ENCODE measurements at places on chromosomes 12 and 14.

- DNase-seq, result no peak
Observed at GRCh38 chr12:13028825-13029570, 15.2 kb upstream of the FAM234B start.

DNA sequence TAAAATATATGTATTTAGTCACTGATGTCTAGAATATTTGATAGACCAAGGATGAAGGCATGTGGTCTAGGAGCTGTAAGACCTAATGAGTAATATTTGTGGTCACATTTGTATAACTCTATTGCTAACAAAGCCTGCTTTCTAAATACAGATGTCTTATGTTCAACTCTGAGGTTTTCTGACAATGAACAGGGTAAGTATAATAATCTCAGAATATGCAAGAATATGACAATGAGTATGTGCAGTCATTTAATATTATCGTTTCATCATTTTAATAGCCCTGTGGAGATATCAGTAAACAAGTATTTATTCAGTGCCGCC lies 389.6 kb downstream of the LRIG3 start:
- DNase-seq, result no peak

DNA sequence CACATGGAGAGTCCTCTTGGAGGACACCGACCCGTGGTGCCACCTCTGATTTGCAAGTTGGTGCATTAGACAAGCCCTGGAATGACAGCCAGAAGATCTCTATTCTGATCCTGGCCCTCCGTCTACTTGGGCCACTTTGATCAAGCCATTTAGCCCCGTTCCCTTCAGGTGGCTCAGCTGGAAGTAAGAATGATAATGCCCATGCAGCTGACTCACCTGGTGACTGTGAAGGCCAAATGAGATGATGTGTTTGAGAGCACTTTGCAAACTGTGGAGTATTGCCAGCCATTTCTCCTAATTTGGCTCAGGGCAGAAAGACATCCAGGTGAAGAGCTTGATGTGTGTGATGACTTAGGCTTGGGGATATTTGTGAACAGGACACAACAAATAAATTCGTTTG lies 165.9 kb downstream of the ETV6 start:
- no peak for DNase-seq

GRCh38 chr12:27709932-27710591 lies 570 bp upstream of the MRPS35 start:
- DNase-seq, result no peak

DNA sequence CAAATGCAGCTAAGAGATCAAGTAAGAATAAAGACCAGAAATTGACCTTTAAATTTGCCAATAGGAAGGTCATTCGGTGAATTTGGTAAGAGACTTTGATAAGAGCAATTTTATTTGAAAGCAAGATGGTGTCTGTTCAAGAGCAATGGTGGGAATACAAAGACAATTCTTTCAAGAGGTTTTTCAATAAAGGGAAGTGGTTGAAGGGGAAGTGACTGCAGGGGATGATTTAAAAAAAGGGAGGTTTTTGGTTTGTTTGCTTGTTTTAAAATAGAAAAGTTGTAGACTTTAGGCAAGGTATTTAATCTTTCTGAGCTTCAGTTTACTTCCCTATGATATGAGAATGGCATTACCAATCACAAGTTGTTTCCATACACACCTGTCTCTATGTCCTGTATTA lies 4.3 kb upstream of the APPL2 start:
- no peak for DNase-seq

- no peak for DNase-seq
Observed at GRCh38 chr12:52692254-52692653, 11.1 kb downstream of the KRT77 start.

DNA sequence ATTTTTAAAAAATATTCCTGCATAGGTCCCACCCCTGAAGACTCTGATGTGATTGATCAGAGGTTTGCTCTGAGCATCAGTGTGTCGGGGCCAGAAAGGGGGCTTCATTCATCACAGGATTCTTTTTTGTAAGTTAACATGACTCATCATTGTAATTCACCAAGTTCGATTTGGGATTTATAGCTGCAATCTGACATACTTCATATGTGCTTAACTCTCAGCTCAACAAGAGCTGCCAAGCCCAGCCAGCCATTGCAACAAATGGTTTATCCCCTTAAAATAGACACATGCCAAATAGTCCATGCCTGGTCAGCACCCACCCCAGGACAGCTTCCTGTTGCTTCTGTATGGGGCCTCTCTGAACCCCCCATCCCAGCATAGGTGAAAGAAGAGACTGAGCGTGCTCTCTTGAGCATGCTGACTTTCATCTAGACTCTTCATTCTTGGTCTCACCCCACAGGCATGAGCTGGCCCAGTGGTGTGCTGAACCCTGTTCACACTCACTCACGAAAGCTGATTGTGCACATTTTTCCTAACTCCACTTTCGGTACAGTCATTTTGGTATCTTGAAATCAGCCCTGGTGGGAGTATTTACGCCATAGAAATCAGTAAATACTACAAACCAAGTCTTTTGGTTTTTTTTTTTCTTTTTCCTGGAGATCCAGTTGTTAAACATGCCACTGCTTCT lies 101.4 kb downstream of the STAB2 start:
- DNase-seq, result no peak

GRCh38 chr12:22412581-22412980 lies 78.1 kb upstream of the ST8SIA1 start:
- DNase-seq, result no peak

GRCh38 chr12:93621986-93622385 lies 49.5 kb downstream of the SOCS2 start:
- DNase-seq, result no peak

DNA sequence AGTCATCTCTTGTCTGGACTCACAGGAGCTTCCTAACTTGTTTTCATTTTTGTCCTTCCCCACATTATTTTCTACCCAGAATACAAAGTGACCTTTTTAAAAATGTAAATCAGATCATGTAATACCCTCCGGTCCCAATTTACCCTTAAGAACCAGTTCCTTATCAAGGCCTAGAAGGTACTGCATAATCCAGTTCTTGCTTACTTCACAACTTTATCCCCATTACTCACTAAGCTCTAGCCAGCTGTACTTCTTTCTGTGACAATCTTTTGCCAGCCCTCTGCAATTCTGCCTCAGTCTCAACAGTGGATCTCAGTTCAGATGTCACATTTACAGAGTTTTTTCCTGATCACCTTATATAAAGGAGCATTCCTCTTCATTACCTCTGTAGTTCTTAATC lies 11.6 kb downstream of the RAP1B start:
- no peak for DNase-seq

- DNase-seq, result no peak
Observed at GRCh38 chr12:120361506-120362208, 7.3 kb downstream of the MSI1 start.

- DNase-seq, result no peak
Observed at GRCh38 chr12:123061441-123062205, 81.1 kb downstream of the ARL6IP4 start.

DNA sequence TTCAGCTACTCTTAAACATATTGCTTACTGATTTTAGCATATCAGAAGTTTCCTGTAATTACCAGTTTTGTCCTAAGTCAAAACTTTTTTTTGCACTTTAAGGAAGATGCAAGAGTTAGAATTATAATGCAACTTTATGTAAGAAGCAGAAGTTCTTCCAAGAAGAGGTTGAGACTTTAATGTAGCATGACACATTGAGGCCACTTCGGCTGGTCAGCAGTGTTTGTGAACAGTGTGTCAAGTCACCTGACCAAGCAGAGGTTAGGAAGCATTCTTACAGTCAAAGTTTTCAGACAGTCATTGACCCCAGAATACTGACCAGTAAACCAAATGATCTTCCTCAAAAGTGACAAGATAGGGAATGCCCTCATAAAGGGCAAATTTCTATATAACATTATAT lies 15.2 kb downstream of the FGFR1OP2 start:
- no peak for DNase-seq

DNA sequence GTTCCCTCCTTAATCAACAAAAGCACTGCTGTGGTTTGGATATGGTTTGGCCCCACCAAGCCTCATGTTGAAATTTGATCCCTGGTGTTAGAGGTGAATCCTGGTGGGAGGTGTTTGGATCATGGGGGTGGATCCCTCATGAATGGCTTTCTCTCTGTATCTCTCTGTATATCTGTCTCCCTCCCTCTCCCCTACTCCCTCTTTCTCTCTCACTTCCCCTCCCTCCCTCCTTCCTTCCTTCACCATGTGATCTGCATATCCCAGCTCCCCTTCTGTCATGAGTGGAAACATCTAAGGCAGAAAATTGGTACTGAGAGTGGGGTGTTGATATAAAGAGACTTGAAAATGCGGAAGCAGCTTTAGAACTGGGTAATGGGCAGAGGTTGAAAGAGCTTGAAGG lies 5.2 kb downstream of the GSKIP start:
- DNase-seq, result no peak

- DNase-seq, result no peak
Observed at GRCh38 chr14:55846826-55847446, 266.9 kb downstream of the KTN1 start.

DNA sequence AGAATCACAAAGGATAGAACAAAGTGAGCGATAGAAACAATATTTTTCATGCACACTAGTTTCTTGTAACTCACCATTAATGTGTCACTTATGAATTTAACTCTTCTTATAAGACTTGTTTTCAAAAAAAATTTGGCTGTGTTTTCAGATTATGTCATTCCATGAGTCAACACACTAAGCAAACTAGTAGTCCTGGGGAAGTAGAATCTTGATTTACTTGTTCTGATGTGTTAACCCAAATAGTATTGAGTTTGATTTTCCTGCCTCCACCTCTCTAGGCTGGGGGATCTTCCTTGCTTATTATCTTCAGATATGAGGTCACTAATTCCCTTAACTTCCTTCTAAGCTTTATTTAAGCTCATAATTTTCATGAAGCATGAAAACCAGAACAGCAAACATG lies 151.0 kb upstream of the SEL1L start:
- DNase-seq, result no peak

DNA sequence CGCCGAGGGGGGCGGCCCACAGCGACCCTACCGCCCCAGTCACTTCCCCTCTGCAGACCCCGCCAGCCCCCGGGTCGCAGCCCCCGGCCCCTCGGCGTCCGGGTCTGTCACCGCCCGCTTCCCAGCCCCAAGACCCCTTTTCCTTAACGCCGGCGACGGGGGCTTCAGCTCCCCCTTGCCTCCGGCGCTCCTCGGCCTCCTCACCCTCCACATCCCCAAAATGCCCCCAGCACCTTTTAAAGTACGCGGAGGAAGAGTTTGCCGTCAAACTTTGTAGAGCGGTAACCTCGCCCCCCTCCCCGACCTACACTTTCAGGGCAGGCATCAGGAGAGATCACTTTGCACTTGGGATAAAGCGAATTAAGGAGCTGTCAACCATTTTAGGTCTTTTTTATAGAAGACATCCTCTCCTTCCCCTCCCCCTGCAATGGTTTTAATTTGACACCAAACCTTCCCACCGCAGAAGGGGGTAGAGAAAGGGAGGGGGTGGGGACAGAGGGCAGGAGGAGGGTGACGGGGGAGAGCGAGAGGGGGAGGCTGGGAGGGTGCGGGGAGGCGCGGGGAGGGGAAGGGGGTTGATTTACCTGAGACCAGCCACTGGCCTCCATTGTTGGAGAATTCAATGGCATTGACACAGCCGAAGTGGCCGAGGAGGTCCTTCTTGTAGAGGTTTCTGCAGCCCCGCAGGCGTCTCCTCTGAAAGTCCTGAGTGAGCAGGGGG lies 578 bp downstream of the DCAF5 start:
- DNase-seq, result peak; percentile 23

DNA sequence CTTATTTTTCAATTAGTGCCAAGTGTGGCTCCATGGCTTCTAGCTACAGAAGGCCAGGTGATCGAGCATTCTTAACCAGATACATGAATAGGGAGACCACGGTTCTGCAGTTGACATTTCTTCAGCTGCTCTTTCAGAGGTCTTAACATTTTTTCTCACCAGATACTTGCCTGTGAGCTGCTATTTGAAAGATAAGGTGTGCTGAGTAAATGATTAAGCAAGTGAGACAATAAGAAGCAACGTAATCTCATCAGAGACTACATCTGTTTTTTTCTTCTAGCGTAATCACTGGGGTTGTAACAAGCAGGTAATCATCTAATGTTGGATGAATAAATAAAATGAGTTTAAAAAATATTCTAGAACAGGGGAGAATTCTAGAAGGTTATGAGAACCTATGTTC lies 912.9 kb downstream of the DIO2 start:
- DNase-seq, result no peak

DNA sequence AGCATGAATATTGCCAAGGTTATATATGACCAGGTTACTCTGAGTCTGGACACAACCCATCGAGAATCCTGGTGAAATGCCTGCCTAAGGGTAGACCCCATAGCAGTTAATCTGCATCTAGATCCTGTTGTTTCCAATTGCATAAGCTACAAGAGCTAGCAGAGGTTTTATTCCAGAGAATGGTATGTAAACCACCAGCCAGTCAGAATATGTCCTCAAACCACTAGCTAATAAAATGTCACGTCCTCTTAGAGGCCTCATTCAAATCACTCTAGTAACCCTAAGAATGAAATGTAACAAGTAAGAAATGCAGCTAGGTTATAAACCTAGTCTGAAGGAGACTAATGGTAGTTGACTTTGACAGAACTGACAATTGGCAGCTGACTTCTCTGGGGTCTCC lies 9.0 kb upstream of the YLPM1 start:
- no peak for DNase-seq

- DNase-seq, result no peak
Observed at GRCh38 chr12:105783983-105784947, 354.5 kb downstream of the NUAK1 start.

DNA sequence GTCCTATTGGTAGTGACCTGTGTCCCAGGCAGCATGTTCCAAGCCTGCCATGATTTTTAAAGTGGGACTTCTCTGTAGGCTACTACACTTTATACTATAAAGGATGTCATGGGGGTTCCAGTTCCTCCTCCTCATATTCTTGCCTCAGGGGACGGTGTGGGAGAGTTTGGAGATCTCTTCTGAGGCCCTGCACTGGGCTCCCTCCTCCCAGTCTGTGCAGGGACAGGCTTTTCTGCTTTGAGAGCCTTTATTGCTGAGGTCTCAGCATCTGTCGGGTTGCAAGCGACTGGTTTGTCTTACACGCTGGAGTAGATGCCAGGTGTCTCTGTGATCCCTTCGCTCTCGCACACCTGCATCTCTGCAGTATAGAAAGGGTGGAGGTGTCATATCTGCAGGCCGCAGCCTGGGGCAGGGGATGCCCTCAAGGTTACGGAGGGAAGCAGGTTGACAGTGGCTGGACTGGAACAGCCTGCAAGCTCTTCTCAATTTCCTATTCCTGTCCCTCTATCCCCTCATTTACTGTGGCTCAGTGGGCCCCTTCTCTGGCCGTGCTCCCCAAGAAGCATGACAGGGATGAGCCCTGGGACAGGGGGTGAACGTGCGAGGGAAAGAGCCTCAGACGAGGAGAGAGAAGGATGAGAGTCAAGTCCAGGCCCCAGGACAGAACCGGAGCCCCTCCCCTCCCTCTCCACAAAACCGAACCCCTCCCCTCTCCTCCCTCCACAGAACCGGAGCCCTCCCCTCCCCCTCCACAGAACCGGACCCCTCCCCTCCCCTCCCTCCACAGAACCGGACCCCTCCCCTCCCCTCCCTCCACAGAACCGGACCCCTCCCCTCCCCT lies 51.3 kb downstream of the SLC6A12 start:
- no peak for DNase-seq

- DNase-seq, result no peak
Observed at GRCh38 chr12:62697893-62698292, 231.3 kb downstream of the MON2 start.

GRCh38 chr14:58805605-58806409 lies 168.0 kb downstream of the DACT1 start:
- no peak for DNase-seq
